ENCODE measurements at places on chromosomes 7 and 10. TPM values are rescaled to one million over a fixed set of nuclear protein-coding genes. Genes with fewer than 3 reads are reported as not detected.

SNX10 gene
- total RNA-seq = 6.1 TPM

CALML5 gene
- total RNA-seq = not detected

GSAP gene
- 23.7 TPM for total RNA-seq

PLEKHA1 gene
- total RNA-seq = 71.4 TPM

CC2D2B gene
- not detected for total RNA-seq

CTNNA3 gene
- not detected for total RNA-seq

ITGB8 gene
- total RNA-seq = not detected

CRTAC1 gene
- not detected for total RNA-seq

CABCOCO1 gene
- total RNA-seq = not detected

CTBP2 gene
- total RNA-seq = 0.33 TPM

OR2A5 gene
- not detected for total RNA-seq

TRIM50 gene
- total RNA-seq = not detected

OLAH gene
- not detected for total RNA-seq

CDC14C gene
- total RNA-seq = not detected

SPDYE5 gene
- total RNA-seq = not detected

SPDYE2 gene
- total RNA-seq = 1.0 TPM

PPP1R9A gene
- 0.18 TPM for total RNA-seq

TPK1 gene
- 32.6 TPM for total RNA-seq

SPAG6 gene
- not detected for total RNA-seq

PKD2L1 gene
- not detected for total RNA-seq

C10orf95 gene
- total RNA-seq = 0.52 TPM

CRPPA gene
- 1.8 TPM for total RNA-seq

TMEM270 gene
- not detected for total RNA-seq

INA gene
- total RNA-seq = not detected

SLC25A40 gene
- total RNA-seq = 22.9 TPM

CCDC146 gene
- total RNA-seq = 11.5 TPM

GLI3 gene
- total RNA-seq = not detected

PGAM2 gene
- 3.9 TPM for total RNA-seq

CUEDC2 gene
- total RNA-seq = 41.7 TPM

HPS1 gene
- 86.6 TPM for total RNA-seq

C10orf62 gene
- total RNA-seq = not detected

PNLIPRP3 gene
- not detected for total RNA-seq

GALNT17 gene
- total RNA-seq = not detected

CTAGE8 gene
- total RNA-seq = 1.2 TPM

GDF10 gene
- total RNA-seq = 0.75 TPM

SLC25A13 gene
- total RNA-seq = 8.2 TPM

ASB10 gene
- total RNA-seq = not detected

TMEM184A gene
- not detected for total RNA-seq

AKR1D1 gene
- not detected for total RNA-seq

UNCX gene
- total RNA-seq = not detected

ACSL5 gene
- total RNA-seq = 31.7 TPM
